ENCODE measurements at places on chromosomes 1 and 21.

GRCh38 chr1:54125386-54126070 is 27.3 kb downstream of the CDCP2 start:
- DNase-seq = no peak

DNA sequence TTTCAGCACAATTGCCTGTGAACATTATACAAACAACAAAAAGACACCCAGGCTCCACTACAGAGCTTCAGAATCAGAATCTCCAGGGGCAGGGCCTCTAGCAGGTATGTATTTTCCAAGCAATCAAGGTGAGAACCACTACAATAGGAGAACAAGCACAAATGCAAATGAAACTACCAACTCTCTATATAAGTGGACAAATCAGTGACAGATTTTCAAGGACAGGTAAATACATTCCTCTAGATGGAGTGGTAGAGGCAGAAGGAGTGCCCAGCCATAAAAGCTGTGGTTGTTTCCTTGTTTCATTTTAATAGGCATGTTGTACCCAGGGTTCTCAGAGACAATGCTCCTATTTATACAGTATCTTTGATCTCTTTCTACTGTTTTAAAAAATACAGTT is 20.1 kb upstream of the CCDC17 start:
- peak; percentile 27 for DNase-seq

DNA sequence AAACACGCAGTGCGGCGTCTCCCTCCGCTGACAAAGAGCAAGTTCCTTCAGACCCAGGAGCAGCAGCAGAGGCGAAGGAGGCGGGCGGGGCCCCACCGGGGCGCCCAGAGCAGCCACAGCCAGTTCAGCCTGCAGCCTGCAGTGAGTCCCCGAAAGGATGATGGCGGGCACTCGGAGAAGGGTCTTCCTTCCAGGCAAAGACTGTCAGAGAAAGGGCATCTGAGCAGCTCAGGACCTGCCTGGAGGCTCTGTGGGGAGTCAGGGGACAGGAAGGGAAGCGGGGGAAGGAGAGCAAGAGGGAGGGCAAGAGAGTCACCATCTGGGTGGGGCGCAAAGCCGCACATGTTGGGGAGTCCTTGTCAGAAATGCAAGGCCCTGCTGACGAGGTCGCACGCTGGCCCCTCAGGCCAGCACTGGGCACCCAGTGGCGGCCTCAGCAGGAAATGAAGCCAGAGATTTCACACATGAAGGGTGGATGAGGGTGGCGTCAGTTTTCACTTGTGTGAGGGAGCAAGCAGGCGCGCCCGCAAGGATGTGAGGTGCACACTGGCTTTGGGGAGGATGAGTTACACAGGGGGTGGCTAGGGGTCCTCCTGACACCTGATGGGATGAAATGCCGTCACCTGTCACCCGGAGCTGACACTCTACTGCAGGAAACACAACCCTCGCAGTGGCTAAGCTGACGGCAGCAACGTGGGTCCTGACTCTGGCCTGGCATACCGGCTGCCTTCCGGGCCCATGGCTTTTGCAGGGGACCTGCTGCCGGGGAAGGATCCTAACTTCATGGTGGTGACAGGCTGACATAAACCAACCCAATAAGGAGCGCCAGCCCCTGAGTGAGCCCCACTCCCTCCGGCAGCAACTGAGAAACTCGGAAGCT is 6.6 kb downstream of the LRRC47 start:
- DNase-seq = no peak

DNA sequence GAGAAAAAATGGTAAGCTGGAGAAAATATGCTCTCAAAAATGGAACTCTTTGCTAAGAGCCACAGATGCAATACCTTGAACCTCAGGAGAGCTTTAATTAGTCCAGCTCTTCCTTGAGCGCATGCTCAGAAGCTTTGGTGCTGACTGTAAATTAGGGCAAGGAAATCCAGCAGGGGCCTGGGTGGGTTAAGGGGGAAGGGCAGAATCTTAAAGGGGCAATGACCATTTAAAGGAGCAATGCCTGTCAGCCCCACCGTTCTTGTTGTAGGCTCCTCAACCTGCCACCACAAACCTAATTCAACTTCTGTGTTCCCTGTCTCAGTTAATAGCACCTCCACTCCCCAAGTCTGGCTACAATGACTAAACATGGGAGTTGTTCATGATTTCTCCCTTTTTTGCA is 6.8 kb upstream of the SLC22A15 start:
- no peak for DNase-seq

DNA sequence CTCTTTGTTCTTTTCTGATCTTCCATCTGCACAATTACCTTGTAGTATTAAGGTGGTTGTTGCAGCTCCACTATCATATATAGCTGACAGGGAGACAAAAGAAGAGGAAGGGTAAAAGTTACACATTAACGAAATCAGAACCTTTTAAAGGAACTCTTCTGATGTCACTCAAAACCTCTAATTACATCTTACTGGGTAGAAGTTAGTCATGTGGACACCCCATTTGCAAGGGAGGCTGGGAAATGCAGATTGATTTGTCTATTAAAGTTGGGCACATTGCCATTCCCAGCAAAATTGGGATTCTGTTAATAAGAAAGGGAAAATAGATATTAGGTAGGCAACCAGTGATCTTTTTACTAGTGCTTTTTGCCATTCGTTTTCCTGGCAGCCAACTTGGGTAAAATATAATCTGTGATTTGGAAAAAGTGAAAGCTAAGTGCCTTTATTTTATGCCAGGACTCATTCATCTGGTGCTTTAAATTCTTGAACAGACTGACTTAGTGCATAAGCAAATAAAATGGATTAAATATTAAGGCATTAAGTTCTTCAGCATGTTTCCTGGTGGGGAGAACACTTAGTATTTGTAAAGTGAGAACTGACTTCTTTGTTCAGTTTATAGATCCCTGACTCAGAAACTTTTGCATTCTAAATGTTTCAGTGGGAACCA is 71.3 kb downstream of the DNM3 start:
- no peak for DNase-seq

GRCh38 chr1:116990612-116991151 is 10.9 kb upstream of the CD101 start:
- no peak for DNase-seq

- no peak for DNase-seq
Measured at GRCh38 chr1:224182057-224182865, 779 bp upstream of the DEGS1 start.

DNA sequence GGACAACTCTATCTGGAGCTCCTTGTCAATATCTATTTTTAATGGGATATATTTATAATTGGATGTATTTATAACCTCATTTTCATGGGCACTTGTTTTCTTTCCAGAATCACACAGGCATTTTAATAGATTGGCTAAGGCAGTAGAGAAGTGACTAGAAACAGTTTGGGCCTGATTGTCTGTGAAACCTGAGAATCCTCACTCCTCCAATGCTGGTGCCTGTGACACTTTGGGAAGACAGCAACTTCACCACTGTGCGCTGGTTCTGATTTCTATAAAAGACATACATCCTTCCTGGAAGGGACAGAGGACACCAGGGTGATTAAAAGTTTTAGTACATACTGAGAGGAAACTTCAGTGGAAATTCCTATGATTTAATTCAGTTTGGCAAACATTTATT is 39.6 kb upstream of the RXRG start:
- no peak for DNase-seq

- DNase-seq = no peak
Measured at GRCh38 chr21:33444499-33444898, 35.3 kb downstream of the TMEM50B start.

DNA sequence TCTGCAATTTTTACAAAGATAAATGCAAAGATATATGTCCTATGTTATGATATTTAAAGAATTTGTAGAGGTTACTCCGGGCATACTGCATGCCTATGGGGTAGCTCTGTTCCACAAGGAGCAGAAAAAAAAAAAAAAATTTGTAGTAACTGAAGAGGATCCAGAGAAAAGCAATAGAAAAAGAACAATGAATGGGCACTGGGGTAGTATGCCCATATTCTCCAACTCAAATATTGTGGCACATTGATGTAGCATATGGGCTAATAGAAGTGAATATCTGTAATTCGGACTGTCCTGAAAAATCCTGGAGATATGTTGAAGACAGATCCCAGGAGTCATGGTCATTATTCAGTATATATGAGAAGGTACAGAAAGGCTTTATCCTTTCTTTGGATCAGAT is 1.1 kb upstream of the AKIRIN1 start:
- no peak for DNase-seq

Measured in RKO (cell line).